ENCODE measurements at places on chromosomes 5 and 9. TPM values are rescaled to one million over a fixed set of nuclear protein-coding genes. Genes with fewer than 3 reads are reported as not detected.

The DNAH5 gene
- total RNA-seq: 0.12 TPM

The DIRAS2 gene
- 1.1 TPM for total RNA-seq

The SMC5 gene
- 14.5 TPM for total RNA-seq

The REXO4 gene
- 20.2 TPM for total RNA-seq

The EPB41L4A gene
- 5.7 TPM for total RNA-seq

The SAXO1 gene
- 0.20 TPM for total RNA-seq

The LIFR gene
- total RNA-seq: 24.1 TPM

The FAM151B gene
- total RNA-seq: 1.9 TPM

The AFAP1L1 gene
- total RNA-seq: 33.6 TPM

The ELAVL2 gene
- 0.12 TPM for total RNA-seq

The PCDHAC2 gene
- total RNA-seq: 0.12 TPM

The PHYHD1 gene
- 33.5 TPM for total RNA-seq

The NR5A1 gene
- total RNA-seq: not detected

The SNX2 gene
- 54.8 TPM for total RNA-seq

The LCNL1 gene
- total RNA-seq: not detected

The SLC6A3 gene
- not detected for total RNA-seq

The GPX3 gene
- total RNA-seq: 82.4 TPM

The CCDC192 gene
- not detected for total RNA-seq

The TRIP13 gene
- 4.4 TPM for total RNA-seq

The FAXDC2 gene
- 20.8 TPM for total RNA-seq

The PLAC8L1 gene
- not detected for total RNA-seq

The ROPN1L gene
- total RNA-seq: not detected

The SERF1B gene
- total RNA-seq: 34.0 TPM

The FOXD4L6 gene
- total RNA-seq: not detected

The ANGPTL2 gene
- 157 TPM for total RNA-seq

The FAM221B gene
- not detected for total RNA-seq

The GPR21 gene
- total RNA-seq: 0.19 TPM

The CENPP gene
- 2.4 TPM for total RNA-seq

The ROR2 gene
- total RNA-seq: 65.1 TPM

The ZDHHC11 gene
- total RNA-seq: 0.20 TPM

The KIF4B gene
- total RNA-seq: not detected

The IFNA4 gene
- total RNA-seq: not detected

The NSMF gene
- 74.4 TPM for total RNA-seq

The C5orf15 gene
- total RNA-seq: 54.7 TPM

The HEMGN gene
- not detected for total RNA-seq

The MAST4 gene
- total RNA-seq: 26.7 TPM

The NMUR2 gene
- total RNA-seq: not detected

The RLN2 gene
- total RNA-seq: not detected

Data from cardiac ventricle fibroblast (primary cell).